Neuronal stem cell (in vitro differentiated cells): ENCODE measurements at places on chromosomes 7 and 10.

DNA sequence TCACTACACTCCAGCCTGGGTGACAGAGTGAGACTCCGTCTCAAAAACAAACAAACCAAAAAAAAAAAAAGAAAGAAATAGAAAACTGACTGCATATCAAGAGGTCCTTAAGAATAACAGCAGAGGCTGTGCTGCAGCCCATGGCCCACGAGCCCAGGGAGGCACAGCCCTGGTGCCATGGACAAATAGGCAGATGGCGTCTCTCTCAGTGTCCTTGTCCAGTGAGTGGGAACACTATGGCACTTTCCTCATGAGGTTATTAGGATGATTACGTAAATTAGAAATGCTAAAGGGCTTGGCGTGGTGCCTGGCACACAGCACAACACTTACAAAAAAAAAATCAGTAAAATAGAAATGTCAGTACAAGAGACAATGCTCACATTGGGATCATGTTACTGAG, 33.4 kb upstream of the PFKP start:
- DNase-seq: no peak

DNA sequence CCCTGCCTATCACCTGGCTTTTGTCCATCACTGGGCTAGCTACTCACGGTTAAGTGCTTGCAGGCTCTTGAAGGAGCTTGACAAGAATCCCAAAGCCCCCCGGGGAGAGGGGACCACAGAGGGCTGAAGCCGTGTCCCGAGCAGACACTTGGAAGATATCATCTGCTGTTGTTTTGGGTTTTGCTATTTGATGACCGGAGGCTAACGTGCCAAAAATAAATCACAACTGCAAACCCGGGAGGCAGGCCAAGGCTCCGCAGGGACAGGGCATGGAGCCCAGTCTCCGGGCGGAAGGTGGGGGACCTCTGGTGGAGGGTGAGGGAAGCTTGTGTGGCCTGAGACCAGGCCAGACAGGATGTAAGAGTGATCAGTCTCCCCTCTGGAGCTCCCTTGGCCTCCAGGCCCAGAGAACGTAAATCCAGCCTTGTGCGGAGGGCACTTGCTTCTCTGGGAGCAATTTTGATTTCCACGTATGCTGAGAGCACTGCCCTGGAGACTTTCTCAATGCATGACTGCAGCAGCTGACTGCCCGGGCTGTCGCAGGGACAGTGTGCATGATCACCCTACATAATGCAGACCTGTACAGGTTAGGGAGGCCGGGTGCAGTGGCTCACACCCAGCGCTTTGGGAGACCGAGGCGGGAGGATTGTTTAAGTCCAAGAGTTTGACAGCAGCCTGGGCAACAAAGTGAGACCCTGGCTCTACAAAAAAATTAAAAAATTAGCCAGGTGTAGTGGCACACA, at the start of gene PHKG1:
TSS of gene PHKG1 (minus strand) at position 164 of the 743 bp plus-strand sequence. CDS start 4,011 bp downstream, outside the sequence.
- DNase-seq: no peak

- peak; percentile 27 for DNase-seq
These were observed 4.6 kb upstream of the SMARCD3 start for GRCh38 chr7:151252961-151253711.

- DNase-seq: peak; percentile 48
These were observed 750.1 kb upstream of the SORCS1 start for GRCh38 chr10:107914450-107915214.

- DNase-seq: no peak
These were observed 13.1 kb upstream of the CAMK2G start for GRCh38 chr10:73887294-73888039.

- no peak for DNase-seq
These were observed 196.8 kb downstream of the PTN start for GRCh38 chr7:137146552-137147337.

- DNase-seq: no peak
These were observed 25.6 kb upstream of the GALNTL5 start for GRCh38 chr7:151930695-151931094.

DNA sequence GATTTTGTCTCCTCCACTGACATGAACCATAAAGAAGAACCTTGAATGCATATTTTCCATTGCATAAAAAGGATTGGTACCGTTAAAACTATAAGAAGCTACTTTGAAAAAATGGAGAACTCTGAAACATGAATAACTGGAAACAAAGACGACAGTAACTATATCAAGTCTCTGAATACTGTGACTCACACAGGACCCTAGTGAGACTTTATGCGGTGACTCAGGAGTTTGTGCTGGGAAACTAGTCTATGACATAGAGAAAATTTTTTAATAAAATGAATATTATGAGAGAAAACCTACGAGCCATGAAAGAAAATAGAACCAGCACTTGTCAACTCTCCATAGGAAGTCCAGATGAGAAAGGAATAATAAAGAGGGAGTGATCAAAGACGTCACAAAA, 339.9 kb upstream of the ADARB2 start:
- no peak for DNase-seq

DNA sequence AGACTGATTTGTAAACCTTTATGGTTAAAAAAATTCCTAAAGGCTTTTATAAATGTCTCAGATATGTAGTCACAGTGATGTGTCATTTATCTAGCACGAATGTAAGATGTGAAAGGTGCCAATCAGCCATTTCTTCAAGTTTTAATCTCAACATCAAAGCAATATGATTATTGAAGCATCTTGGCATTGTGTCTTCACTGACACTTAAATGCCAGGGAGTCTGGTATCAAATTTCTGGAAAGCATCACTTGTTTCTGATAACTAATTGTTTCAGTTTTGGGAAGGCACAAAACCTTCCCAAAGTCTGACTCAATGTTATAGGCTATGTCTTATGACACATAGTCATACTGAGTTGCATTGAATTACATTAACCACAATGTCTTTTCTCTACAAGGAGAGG, 492.0 kb upstream of the CNTNAP2 start:
- DNase-seq: no peak

DNA sequence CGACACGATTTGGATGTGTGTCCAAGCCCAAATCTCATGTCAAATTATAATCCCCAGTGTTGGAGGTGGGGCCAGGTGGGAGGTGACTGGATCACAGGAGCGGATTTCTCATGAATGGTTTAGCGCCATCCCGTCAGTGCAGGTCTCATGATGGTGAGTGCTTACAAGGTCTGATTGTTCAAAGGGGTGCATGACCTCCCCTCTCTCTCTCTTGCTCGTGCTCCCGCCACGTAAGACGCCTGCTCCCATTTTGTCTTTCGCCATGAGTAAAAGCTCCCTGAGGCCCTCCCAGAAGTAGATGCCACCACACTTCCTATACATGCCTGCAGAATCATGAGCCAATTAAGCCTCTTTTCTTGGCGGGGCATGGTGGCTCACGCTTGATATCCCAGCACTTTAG, 71.5 kb upstream of the NANOS1 start:
- DNase-seq: no peak

DNA sequence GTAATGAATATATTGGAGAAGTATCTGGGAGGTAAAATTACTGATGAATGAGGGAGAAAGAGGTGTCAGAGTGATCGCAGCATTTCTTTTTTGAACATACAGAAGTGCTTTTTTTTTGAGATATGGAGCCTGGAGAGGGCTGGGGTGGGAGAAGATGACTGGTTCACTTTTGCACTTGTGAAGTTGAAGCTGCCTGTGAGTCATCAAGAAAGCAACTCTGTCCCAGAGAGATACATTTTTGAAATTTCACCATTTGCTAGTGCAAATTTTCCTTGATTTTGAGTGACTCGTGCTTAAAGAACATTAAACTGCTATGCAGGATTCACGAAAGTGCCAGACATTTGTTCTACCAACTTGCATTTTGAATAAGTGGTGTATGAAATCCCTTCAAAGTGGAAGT, 81.8 kb downstream of the ADRA2A start:
- DNase-seq: no peak

DNA sequence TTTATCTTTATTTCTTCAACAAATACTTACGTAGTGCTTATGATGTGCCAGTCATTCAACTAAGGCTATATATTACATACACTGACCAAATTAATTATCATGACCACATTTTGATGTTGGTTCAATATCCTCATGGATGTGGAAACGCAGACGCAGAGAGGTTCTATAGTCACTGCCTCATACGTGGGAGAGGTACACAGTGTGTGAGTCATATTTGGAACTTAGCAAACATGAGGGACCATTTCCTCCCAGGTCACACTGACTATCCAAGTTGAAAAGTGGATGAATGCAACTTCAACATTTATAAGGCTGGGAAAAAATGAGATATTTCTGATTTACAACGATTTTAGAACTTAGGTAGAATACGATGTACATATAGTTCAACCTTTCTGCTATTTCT, 113.6 kb downstream of the PRLHR start:
- DNase-seq: no peak

DNA sequence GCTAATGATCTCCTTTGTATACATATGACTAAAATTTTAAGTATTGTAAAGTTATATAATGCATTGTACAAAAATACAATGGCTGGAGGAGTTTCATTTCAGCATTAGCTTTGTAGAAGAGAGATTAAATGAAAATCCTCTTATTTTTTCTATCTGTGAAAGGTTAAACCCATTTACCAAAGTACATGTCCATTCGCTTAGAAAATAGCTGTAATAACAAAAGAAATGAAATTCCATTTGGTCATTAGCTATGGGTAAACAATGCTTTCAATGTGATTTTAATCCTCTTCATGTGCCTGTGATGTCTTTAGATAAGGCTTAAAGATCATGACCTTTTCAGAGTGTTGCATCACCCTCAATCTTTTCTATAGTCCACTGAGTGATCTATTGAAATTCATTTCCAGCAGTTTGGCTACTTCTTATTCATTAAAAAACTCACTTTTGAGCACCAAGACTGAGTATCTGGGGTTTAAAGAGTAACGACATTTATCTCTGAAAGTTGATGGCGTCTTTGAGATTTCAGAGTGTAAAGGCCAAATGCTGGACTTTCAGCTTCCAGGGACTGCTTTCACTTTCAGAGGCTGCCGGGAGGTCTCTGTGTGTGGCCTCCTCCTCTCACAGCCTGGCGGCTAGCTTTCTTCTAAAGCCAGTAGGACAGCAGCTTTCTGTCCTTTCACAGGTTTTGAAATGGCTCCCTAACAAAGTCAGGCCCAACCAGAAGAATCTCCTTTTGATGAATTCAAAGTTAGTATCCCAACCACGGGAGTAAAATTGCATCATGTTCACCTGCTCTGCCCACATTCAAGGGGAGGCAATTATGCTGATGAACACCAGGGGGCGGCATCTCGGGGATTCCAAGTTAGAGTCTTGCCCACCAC, 701.4 kb upstream of the COBL start:
- DNase-seq: peak; percentile 63

GRCh38 chr7:148590471-148590870, at the start of gene C7orf33:
Gene C7orf33, plus strand, starts transcription at chr7:148590766. Its CDS starts 160 bp downstream, at chr7:148590926.
- DNase-seq: no peak

- DNase-seq: no peak
These were observed 187.3 kb upstream of the AUTS2 start for GRCh38 chr7:69411018-69411417.
